ENCODE measurements at places on chromosomes 6 and 20.

DNA sequence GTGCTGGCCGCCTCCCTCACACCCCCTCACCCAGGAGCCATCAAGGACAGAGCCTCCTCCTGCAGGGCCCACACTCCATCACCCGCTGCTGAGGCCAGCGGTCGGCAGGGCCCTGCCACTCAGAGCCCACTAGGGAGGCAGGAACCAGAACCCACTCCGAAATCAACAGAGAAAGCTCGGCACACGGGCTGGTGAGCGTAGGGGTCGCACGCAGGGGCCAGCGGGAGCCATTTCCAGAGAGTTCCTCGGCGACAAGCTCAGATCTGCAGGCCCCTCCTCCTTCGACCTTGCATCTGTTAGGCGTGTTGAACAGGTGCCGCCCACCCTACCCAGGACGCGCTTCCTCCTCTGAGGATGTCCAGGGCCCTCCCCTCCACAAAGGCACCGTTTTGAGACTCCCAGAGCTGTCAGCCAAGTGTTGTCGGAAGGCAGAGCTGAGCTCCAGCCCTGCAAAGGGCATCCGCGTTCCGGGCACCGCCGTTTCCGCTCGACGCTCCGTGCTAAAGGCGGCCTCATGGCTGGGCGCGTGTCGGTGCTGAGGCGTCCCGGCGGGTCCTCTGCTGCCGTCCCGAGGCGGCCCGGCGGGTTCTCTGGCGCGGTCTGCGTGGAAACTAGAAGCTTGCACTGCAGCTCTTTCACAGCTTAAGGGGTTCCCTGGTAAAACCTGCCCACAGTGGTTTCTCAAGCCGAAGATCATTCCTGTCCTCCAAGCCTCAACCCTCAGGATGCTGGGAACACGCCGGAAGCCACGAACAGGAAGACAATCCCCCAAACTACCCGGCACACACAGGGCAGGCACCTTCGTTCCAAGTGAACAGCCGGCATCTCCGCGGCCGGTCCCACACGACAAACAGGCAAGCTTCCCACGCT lies 6.8 kb downstream of the KCNQ2 start:
- no peak for DNase-seq

- DNase-seq: no peak
These were observed 16.9 kb upstream of the HBS1L start for GRCh38 chr6:135071541-135071940.

- no peak for DNase-seq
These were observed 41.0 kb downstream of the NINL start for GRCh38 chr20:25544311-25544710.

DNA sequence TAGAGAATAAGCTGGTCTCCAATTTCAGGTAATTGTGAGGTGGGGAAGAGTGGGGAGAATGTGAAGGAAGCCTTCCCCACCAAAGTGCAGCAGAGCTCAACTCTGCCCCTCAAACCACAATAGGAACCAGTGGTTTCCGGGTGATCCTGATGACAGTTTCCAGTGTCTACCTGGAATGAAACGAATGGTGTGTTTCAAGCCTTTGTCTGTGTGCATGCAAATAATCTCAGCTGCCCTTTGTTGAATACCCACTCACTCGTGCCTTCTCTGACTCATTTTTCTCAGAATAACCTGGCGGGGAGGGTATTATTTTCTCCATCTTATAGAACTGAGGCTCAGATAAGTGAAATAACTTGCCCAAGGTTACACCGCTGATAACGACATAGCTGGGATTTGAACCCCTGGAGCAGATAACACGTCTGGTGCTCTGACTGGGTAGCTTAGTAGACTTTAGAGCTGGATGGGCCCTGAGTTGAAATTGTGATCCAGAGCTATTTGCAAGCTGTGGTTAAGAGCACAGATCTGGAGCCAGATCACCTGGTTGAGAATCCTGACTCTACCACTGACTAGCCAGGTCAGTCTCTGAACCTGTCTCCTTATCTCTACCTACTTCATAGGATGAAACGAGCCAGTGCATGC lies 85.1 kb downstream of the EYA2 start:
- no peak for DNase-seq

GRCh38 chr6:53934023-53934422 lies 139.2 kb downstream of the LRRC1 start:
- no peak for DNase-seq

DNA sequence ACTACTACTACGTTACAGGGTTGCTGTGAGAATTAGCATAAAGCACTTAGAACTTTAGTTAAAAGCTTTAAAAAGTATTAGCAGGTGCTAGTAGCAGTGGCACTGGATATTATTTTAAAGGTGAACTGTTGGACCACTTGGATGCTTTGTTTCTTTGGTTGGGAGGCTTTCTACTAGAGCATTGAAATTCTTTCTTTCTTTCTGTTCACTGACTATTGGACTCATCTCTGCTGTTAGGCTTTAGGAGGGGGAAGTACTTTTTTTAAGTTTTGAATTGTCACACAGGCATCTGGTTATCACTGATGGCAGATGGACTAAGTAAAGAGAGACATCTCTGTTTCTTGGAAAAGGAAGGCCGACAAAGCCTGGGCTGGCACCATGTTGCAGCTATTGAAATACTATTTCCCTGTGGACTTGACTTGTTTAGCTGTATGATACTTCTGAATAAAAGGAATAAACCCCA lies 4.8 kb downstream of the TBPL1 start:
- no peak for DNase-seq

DNA sequence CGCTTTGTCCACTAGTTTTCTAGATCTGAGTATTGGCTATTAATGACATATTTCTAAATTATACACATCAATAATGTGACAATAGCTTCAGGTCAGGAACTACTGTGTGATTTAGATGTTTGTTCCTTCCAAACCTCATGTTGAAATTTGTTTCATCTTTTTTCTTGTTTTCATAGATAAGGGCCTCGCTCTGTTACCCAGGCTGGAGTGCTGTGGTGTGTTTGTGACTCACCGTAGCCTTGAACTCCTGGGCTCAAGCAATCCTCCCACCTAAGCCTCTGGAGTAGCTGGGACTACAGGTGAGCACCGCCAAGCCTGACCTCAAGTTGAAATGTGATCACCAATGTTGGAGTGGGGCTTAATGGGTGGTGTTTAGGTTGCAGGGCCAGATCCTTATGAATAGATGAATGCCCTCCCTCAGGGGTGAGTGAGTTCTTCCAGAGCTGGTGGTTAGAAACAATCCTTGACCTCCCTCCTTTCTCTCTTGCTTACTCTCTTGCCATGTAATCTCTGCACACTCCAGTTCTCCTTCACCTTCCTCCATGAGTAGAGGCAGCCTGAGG lies 5.9 kb upstream of the NQO2 start:
- DNase-seq: no peak

DNA sequence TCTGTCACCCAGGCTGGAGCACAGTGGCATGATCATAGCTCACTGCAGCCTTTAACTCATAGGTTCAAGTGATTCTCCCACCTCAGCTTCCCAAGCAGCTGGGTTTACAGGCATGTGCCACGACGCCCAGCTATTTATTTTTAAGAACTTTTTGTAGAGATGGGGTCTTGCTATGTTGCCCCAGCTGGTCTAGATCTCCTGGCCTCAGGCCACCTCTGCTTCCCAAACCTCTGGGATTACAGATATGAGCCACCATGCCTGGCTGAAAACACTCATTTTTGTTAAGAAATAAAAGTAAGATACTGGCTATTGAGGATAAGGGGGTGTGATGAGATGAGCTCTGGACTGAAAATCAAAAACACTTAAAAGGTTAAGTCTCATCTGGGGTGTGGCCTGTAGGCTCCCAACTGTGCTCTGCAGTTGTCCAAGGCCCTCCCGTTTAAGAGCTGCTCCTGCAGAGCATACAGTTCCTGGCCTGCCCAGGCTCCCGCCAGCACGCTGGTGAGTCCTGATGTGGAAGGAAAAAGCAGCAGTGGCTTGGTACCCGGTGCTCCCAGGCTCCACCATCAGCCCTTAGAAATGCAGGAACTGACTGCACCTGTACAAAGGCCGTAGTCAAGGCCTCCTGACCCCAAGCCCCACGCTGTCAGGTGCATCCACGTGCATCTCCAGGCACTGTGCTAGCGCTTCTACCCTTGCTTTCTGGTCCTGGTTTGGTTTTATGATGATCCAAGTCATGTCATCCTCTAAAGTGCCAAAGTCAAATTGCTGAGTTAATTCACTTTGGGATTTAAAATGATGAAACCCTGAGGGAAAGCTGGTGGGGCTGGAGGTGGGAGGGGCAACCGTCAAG lies 111.5 kb downstream of the TMEM242 start:
- DNase-seq: no peak

DNA sequence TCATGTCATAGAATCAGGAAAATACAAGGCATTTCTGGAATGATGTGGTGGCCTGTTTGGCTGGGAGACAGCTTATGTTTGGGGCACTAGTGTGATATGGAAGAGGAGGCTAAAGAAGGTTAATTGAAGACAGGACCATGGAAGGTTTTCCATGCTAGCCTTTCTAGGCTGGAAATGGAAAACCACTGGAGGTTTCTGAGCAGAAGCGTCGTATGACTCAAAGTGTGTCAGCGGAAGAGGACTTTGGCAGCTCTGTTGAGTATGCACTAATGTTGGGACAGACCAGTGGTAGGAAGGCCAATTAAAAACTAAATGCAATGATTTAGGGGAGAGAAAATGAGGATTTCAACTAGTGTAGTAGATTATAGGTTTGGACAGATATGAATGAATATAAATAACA lies 413.1 kb downstream of the PLCB1 start:
- no peak for DNase-seq

- DNase-seq: peak; percentile 8
These were observed 2.1 kb downstream of the KHDRBS2 start for GRCh38 chr6:62283796-62284411.

GRCh38 chr6:69775941-69776340 lies 20.9 kb downstream of the LMBRD1 start:
- DNase-seq: no peak

GRCh38 chr6:129661536-129662405 lies 48.2 kb downstream of the ARHGAP18 start:
- DNase-seq: no peak

- no peak for DNase-seq
These were observed 750.4 kb downstream of the QKI start for GRCh38 chr6:164164876-164165275.

GRCh38 chr20:3612795-3613572 lies 50.2 kb downstream of the GFRA4 start:
- DNase-seq: no peak

GRCh38 chr6:84554706-84555105 lies 209.7 kb downstream of the TBX18 start:
- no peak for DNase-seq

GRCh38 chr20:10919396-10920140 lies 245.8 kb upstream of the JAG1 start:
- no peak for DNase-seq

- DNase-seq: no peak
These were observed 46.7 kb upstream of the BLCAP start for GRCh38 chr20:37574199-37574890.

DNA sequence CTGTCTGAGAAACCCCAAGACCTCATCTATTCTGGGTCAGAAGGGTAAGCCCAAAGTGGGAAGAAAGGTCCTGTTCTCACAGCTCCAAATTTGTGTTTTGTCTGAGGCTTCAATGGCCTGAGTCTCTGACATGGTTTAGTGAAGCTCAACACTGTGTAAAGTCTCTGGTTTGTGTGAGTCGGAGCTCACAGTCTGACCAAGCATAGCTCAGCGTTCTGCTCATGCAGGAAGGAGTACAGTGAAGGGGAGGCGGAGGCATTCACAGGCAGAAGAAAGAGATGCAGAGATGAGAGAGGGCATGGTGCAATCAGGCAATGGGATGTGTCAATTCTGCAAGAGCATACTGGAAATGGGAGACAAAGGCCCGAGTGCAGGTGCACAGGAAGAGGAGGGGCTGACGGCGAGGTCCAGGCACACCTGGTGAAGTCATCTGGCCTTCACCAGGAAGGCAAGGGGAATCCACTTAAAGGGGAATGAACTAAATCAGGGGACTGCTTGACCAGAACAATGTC lies 463.0 kb upstream of the AGPAT4 start:
- DNase-seq: no peak
